ENCODE measurements at places on chromosomes 12 and 14.

DNA sequence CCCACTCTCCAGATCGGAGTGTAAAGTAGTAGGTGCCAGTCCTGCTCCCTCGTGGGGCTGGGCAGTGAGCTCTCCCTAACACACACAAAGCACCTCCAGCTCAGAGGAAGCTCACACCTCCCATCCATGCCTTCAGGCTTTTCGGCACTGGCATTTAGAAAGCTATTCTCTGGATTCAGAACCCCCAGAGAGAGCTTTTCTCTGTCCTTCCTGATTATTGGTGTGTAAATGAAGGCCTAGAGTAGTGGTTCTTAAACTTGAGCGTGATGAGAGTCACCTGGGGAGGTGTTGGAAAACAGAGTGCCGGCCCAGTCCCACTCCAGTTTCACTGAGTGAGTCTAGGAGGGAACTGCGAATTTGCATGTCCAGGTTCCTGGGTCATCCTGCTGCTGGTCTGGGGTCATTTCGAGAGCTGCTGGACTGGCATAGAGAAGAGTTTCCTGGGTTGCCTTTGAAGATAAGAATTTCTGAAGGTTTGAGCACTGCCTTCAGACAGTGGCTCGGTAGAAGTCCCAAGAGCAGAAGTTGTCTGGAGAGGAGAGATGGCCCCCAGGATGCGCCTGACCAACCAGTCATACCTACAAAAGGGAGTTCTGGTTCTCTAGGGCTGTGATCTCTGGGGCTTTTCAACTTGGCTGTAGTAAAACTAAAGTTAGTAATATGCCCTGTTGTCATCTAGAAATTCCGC lies 15.1 kb downstream of the CD9 start:
- no peak for DNase-seq

GRCh38 chr14:59190372-59190771 lies 1.9 kb downstream of the DAAM1 start:
- DNase-seq: peak; percentile 18

DNA sequence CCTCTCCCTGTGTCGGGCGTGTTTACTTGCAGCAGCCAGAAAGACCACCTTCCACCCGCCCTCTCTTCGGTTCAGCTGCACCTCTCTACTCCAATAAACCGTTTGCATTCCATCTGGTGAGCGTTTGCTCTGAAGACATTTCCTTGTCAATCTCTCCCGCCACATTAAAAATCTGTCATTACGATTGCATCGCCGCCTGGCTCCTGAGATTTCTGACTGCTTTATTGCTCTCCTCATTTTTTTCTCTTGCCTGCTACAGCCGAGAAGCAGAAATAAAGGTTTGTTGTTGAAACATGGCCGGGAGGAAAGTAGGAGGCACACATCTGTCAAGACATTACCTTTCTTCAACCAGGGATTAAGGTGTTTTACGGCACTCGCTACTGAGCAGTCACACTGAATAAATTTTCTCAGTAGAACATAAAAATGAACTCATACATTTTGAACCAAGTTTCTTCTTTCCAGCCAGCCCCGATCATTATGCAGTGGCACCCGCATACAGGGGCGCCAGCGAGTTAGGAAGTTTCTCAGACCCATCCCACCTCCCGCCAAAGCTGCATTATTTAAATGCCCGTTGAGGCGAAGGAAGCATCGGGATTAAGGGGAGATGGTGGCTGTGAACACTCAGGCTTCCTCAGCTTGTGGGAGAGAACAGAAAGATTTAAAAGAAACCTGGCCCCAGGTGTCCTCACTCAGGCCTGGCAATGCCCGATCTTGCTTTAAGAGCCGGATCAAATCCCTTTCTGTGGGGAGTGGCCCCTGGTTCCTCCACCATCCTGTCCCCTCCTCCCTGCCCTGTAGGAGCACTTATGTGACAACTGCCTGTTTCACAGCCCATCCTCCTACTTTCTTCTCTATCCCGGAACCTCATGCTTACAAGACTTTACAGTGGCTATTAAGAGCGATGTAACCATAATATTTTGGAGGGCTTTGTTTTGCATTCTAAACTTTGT lies 1108.9 kb downstream of the BCL11B start:
- no peak for DNase-seq

- DNase-seq: peak; percentile 33
Observed at GRCh38 chr12:92408072-92408900, 262.6 kb upstream of the BTG1 start.

GRCh38 chr12:26434299-26435068 lies 239.1 kb downstream of the SSPN start:
- DNase-seq: no peak

DNA sequence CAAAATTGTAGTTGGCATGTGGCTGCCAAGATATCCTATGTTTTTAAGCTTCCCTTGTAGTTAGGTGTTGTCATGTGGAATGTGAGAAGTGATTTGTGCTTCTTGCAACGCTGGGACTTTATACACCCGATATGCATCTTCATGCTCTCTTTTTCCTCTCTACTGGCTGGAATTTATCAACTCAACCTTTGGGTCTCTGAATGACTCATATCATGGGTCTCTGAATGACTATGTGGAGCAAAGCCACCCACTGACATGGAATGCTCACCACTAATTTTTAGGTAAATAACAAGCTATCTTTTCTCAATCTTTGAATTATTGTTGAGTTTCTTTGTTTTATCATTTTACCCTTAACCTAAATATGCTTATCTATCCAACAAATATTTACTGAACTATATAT lies 144.6 kb downstream of the ATP23 start:
- DNase-seq: no peak

DNA sequence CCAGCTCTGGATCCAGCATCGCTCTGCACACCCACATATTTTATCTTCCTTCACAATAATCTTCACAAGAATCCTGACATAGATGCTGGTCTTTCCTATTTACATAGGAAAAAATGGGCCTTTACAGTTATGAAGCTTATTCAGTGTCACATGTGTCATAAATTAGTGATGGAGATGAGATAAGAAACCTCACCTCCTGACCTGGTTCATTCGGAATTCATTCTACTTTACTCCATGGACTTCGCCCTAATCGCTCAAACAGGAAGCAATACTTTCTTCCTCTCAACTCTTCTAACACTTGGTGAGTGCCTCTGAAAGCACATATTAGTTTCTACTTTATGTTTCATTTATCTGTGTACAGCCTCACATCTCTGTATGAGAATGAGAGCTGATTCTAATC lies 12.0 kb upstream of the SINHCAF start:
- no peak for DNase-seq

DNA sequence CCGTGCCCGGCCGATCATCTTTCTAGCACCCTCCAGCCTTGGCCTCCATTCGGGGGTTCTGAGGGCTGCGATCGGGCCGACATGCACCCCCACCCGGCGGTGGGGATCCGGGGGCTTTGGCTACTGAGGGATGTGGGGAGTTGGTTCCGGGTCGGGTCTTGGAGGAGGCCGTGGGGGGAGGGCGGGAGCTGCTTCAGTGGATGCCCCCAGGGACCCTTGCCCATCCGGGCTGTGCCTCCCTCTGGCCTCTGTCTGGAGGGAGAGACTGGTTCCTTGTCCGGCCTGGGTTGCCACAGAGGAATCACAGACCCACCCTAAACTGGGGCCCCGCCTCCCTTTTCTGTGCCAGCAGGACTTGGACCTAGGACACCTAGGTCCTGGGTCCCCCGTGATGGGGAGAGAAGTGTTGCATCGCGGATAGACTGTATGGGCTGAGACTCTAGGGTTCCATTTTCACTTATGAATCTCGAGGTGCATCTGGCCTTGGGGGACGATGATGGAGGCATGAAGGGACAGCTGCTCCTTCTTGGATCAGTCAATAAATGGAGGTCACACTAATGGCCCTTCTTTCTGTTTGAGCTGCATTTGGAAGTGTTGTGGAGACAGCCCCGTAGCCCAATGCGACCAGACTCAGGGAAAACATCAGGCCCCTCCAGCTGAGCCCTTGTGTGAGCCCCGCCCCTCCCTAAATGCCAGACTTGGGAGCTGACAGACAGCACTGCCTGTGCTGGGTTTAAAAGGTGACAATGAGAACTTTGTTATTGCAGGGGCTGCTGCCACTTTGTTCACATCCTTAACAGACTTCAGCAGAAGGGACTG lies 577 bp downstream of the DTX3 start:
- no peak for DNase-seq

DNA sequence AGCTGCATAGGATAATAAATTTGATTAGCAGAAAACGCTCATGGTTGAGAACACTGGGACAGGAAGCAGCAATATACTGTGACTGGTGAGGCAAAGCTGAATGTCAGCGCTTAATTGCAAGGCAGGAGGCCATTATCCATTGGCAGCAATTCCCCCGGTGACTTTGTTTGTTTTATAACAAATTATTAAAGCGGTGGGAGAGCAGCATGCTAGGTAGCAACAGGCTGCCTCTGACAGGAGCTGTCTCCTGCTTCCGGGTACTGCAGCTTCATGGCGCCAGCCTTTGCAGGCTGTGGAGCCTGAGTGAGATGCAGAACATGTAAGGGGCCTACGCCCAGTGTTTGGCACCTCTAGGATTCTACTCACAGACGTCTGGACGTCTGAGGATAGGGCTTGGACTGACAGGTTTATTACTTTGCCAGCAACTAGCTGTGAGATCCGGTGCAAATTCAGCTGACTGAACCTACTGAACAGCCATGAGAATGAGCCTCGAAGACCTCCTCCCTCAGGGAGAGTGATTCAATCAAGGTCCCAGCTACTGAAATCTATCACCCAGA lies 82.1 kb upstream of the SSTR1 start:
- no peak for DNase-seq

DNA sequence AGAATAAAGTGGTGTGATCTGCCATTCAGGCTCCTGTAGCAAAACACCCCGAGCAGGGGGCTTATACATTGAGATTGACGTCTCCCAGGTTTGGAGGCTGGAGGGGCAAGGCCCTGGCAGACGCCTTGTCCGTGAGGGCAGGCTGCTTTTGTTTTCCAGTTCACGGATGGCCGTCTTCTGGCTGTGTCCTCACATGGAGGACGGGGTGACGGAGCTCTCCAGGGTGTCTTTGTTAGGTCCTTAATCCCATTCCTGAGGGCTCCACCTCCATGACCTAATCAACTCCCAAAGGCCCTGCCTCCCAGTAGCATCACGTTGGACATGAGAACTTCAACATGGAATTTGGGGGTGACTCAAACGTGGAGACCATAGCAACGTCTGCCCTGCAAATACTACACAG lies 147.7 kb downstream of the KIF26A start:
- DNase-seq: peak; percentile 43

DNA sequence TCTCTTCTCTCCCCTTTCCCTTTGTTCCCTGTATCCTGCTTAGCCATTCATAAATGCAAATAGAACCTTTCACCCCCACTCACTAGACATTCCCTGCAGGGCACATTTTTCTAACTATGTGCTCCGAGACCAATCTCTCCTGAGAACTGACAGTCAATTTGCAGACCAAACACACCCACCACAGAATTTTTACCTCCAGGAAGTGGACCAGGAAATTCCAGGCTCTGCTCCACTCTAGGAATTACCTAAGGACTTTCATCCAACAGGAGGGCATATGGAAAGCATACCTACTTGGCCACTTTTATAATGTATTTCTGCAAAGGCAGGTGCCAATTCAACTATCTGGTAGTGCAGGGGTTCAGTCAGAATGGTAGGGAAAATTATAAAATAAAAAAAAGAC lies 8.9 kb upstream of the TAS2R46 start:
- DNase-seq: no peak

- DNase-seq: peak; percentile 47
Observed at GRCh38 chr12:47964106-47964728, 821 bp downstream of the TMEM106C start.

- no peak for DNase-seq
Observed at GRCh38 chr12:24200010-24200409, 250.5 kb upstream of the SOX5 start.

- DNase-seq: peak; percentile 69
Observed at GRCh38 chr14:77124345-77125280, 17.0 kb downstream of the ZDHHC22 start.

- no peak for DNase-seq
Observed at GRCh38 chr12:12015073-12015685, 55.6 kb upstream of the BCL2L14 start.

DNA sequence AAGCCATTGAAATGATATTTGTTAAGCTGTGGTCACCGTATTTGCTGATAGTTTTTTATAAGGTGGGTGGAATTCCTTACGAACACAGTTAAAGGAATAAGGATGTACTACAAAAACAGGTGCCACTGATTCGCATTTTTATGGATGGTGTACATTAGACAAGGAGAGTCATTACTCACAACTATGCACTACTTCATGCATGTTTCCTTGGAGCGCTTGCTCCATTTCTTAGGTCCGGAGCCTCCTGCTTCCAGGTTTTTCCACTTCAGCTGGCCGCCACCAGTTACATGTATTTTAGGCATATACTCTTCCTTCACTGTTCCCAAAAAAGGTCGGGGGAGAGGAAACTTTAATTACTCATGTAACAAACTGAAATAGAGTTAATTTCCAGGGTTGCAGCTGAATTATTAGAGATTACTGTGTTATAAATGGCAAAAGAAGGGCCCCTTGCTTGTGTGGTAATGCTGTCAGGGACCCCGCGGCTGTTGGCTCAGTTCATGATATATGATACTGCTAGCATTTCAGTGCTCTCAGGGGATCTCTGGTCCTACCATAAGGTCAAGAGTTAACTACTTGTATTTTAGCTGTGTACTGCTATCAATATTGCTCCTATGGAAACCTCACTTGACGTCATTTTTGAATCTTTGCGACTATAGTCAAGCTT lies 454.7 kb downstream of the NPAS3 start:
- no peak for DNase-seq

DNA sequence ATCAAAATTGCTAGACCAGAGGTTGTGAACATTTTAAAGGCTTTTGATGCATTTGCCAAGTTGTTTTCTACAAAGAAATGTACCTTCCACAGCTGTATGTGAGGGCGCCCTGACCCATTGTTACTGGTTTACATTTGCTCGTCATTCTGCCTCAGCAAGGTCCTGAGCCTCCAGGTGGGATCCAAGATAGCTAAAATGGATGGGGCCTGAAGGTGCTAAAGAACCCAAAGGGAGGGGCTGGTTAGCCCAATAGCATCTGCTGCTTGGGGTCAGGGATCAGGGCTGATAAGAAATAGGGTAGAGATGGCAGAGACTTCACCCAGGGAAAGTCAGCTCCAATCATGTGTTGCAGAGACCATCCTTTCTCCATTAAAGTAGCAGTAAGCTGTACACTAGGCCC lies 43.1 kb downstream of the GALNT16 start:
- no peak for DNase-seq

- no peak for DNase-seq
Observed at GRCh38 chr14:78232231-78233000, 62.2 kb downstream of the NRXN3 start.

DNA sequence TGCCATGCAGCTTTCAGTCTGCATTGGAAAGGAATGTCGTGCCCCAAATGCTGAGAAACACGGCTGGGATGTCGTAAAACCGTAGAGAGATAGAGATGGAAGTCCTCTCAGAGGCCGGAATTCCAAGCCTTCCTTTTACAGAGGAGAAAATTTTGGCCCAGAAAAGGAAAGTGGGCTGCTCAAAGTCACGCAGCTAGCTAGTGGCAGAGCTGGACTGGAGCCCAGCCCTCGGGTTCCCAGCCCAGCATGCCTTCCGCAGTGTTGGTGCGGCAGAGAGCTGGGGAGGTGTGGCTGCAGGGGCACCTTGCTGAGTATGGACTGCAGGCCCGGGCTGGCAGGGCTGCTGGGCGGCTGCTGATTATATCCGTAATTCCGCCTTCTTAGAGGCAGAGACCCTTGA lies 50.3 kb downstream of the KCNA1 start:
- DNase-seq: no peak

- no peak for DNase-seq
Observed at GRCh38 chr12:68375756-68376695, 43.9 kb upstream of the MDM1 start.
